Thyroid gland (tissue), 4 donors: ENCODE measurements at places on chromosomes 11 and 22.

GRCh38 chr11:64900263-64900678 is 16.7 kb downstream of the ATG2A start:
- DNase-seq = no peak

GRCh38 chr22:43171607-43172006 is 15.3 kb downstream of the TTLL12 start:
- DNase-seq = no peak

- DNase-seq = peak; percentile 77
These were observed 697 bp downstream of the TPBGL start for GRCh38 chr11:75241036-75241905.

DNA sequence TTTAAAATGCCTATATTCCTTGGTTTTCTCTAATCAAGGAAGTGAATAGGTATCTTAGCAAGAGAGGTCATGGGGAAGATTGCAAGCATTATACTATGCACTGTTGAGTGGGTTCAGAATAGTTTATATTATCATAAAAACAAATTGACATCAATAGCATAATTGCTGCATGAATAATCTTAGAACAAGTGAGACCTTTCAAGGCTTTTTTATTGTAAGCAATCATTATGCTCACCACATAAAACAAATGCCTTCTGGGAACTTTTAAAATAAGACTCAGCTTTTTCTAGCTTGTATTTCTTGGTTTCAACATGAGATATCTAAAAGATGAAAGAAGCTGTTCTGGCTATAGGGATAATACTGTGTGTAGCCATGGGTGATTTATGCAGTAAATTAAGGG is 135.6 kb upstream of the ZC3H12C start:
- DNase-seq = no peak

DNA sequence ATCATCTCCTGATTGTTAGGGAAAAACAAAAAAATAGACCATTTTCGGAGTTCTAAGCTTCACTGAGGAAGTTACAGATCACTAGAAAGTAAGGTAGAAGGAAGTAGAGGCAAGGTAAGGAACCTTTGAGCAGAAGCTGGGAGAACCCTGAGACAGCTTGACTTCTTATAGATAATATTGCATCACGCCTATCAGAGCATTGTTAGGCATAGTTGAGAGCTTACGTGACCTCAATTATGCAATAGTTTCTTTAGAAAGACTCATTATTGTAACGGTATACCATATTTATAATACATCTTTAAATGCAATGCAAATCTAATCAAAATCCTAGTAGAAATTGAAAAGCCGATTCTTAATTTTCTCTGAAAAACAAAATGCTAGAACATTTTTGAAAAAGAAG is 4.9 kb downstream of the TBRG1 start:
- DNase-seq = no peak
